ENCODE measurements at places on chromosomes 3 and 15.

DNA sequence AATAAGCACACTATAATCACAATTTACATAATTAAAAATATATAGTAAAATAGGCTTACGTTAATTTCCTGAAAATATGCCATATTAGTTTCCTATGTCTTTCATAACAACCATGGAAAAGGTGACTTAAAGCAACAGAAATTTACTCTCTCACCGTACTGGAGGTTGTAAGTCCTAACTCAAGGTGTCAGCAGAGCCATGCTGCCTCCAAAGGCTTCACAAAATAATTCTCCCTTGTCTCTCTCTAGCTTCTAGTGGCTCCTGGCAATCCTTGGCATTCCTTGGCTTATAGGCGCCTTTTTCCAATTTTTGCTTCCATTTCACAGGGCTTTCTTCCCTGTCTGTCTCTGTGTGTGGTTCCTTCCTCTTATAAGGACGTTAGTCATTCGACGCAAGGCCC, 7.6 kb downstream of the SI start:
- no peak for DNase-seq

DNA sequence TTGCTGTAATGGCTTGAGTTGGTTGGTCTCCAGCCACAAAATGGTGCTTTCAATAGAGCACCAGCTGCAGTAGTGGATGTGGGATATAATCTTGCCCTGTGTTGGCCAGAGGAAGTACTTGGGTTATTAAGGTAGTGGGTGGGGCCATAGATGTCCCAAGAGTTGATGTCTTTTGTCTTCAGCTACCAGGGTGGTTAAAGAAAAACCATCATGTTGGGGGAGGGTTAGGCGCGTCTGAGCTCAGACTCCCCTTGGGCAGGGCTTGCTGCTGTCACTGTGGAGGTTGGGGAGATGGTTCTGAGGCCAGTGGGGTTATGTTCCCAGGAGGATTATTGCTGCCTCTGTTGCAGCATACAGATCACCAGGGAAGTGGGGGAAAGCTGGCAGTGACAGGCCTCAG, 46.9 kb upstream of the GADL1 start:
- no peak for DNase-seq

- DNase-seq = no peak
Measured at GRCh38 chr15:100330629-100331215, 11.1 kb downstream of the ADAMTS17 start.

- DNase-seq = no peak
Measured at GRCh38 chr3:134965865-134966481, 170.9 kb downstream of the EPHB1 start.

- DNase-seq = peak; percentile 39
Measured at GRCh38 chr15:48717458-48717857, 71.9 kb upstream of the FBN1 start.

DNA sequence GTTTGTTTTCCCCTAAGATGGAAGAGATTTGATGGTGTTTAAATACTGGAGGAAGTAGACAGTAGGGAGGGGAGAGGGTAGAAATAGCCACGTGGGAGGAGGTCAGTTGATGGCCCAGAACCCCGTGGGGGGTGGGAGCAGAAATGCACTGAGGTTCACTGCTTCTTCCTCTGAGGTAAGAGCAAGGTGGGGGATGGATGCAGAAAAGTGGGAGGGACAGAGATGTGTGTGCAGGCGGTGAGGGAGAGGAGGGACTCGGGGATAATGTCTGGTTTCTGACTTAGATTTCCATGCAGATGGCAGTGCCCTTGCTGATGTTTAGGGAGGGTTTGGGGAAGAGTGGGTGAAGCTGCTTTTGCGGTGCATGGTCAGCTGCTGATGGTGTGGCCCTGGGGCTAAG, 102.9 kb downstream of the ARNT2 start:
- no peak for DNase-seq

GRCh38 chr3:10498271-10498670, 7.1 kb downstream of the ATP2B2 start:
- no peak for DNase-seq

- peak; percentile 80 for DNase-seq
Measured at GRCh38 chr3:58217209-58217811, 6.5 kb upstream of the DNASE1L3 start.

GRCh38 chr15:51681303-51681963, at the start of gene SCG3:
SCG3 (plus strand) TSS chr15:51681503; CDS start chr15:51681756, 253 bp downstream.
- DNase-seq = peak; percentile 72

DNA sequence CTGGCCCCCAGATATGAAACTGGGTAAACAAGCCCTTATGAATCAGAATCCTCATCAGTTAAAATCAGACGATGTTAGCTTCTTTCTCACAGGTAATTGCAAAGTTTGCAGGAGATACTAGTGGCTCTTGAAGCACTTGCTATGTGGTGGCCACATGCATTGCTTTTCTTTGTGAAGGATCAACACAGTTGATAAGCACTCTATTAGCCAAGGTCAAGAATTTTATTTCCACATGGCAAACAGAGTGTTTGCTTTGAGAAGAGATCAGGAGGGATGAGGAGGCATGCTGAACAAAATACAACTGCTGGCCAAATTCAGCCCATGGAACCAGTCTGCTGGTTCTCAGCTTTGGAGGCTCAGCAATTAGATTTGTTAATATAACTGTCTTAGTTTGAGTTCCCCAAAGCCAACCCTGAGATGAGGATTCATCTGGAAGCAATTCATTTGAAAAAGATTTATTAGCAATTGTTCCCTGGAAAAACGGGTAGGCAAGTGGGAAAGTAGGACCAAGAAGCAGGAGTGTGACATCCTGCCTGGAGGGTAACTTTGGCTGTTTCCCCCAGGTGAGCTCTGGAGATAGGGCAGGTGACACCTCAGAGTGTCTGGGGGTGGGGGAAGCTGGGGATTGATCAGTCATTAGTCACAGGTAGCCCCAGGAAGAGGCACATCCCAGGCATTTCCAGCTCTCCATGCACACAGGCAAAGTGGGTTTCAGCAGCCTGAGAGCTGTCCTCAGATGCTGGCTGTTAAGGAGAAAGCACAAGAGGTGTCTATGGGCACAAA, 180.3 kb downstream of the ABHD5 start:
- DNase-seq = no peak

DNA sequence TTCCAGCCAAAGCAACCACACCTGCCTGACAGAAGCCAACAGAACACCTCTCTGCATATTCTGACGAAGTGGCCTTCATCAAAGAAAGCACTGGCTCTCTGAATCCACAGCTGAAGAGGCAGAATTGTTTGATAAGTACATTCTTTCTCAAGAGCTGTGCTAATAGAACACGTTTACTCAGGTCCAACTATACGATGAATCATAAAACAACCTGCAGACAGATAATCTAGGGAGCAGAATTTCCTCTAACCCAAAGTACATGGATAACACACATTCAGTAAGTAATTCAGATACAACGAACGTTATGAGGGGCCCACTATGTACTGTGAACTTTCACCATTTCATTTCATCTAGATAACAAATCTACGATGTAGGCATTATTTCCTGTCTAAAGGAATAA, 25.4 kb downstream of the ALDH1A2 start:
- no peak for DNase-seq

All from mesenchymal stem cell (in vitro differentiated cells and primary cell).